ENCODE measurements at places on chromosomes 5 and 9.

DNA sequence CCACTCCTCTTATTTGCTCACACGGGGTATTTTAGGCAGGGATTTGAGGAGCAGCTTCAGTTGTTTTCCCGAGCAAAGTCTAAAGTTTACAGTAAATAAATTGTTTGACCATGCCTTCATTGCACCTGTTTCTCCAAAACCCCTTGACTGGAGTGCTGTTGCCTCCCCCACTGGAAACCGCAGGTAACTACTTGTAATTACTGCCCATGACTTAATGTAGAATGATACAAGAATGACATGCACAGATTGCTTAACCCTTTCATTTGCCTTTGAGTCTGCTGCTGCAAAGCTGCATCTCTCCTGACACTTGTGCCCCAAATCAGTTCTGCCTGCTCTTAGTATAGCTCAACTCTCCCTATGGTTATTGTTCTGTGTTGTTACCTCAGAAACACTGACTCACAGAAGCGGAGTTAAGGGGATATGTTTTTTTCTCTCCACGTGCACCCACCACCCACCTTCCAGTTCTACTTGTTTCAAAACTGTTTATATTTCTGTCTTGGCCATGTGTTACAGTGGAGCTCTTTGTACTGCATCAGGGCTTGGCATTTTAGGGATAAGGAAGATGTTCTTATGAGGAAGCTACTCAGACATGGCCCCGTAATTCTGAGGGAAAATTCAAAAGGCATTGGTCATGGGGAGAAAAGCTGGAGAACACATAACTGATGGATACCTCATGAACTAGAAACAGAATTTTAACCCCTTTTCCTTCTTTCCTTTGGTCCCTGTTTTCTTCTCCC lies 2.3 kb downstream of the ADRB2 start:
- no peak for DNase-seq

GRCh38 chr5:179121667-179122111 lies 61.5 kb downstream of the ZNF354C start:
- no peak for DNase-seq

GRCh38 chr9:137273095-137273490 lies 4.4 kb upstream of the TOR4A start:
- DNase-seq, result no peak

- DNase-seq, result no peak
Observed at GRCh38 chr9:93261281-93261680, 77.3 kb downstream of the WNK2 start.

DNA sequence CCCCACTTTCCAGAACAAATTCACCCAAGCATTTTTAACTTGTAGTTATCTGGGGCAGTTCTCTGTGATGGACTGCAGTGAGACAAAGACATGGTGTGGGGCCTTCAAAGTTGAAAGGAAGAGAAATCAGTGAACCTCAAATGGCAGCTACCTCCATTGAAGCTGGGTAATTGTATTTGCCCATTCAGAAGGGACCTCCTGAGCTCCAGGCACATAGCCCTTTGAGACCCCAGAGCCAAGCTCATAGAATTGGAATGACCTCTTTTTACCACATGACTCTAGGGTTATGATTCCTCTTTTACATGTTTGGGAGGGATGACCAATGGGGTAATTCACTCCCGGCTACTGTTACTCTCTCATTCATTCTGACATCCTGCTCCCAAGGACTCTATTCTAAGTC lies 368.4 kb upstream of the ITGA1 start:
- no peak for DNase-seq

GRCh38 chr5:14035859-14036503 lies 91.5 kb upstream of the DNAH5 start:
- no peak for DNase-seq

GRCh38 chr9:79452265-79452664 lies 119.5 kb upstream of the TLE4 start:
- DNase-seq, result no peak

GRCh38 chr5:74396913-74397622 lies 243.5 kb downstream of the ENC1 start:
- DNase-seq, result no peak

DNA sequence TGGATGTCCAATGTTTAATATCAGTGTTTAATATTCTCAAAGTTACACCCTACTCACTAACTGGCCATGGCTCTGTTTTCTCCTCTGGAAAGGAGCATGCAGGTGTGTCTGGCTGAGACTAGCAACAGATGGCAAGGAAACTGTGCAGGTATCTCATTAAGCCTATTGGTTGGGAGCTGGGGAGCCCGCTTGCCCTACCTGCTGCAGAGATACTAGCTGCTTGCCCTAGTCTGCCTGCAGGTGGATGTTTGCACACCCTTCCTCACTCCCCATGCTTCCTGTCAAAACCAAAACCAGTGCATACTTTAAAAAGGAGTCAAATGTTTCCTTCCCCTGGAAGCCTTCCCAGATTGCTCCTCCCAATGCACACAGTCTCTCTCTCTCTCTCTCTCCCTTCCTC lies 228.3 kb upstream of the RASEF start:
- no peak for DNase-seq

DNA sequence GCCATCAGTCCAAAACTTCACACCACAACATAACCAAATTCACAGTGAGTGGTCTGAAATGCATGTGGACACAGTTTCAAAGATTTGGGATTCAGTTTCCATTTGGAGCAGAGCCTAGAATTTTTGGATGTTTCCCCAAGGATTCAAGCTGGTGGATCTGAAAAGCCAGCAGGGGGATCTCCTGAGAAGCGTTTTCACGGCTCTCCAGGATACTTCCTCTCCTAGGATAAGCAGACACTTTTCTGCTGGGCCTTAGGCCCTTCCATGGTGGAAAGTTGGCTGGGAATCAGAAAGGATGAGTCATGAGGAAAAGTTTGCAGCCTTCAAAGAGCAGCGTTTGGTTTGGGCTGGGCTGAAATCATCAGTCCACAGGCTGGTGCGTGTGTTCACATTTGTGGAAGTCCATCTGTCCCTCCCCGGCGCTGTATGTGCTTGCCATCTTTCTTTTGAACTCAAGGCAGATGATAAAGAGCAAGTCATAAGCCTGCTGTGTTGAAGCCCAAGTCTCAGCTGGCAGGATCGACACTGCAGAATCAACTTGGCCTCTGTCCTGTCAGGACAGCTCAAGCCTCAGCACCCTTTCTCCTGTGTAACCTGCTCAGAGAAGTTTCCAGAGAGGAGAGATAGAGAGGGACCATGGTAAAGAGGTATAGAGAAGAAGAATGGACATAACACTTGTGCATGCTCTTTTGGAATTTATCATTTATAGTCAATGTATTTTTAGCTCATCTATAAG lies 152.6 kb upstream of the MSX2 start:
- DNase-seq, result no peak

- no peak for DNase-seq
Observed at GRCh38 chr5:80569961-80570786, at the start of gene ANKRD34B. Gene ANKRD34B, minus strand, starts transcription at chr5:80570280. Its CDS starts 10,261 bp downstream, at chr5:80560019.

DNA sequence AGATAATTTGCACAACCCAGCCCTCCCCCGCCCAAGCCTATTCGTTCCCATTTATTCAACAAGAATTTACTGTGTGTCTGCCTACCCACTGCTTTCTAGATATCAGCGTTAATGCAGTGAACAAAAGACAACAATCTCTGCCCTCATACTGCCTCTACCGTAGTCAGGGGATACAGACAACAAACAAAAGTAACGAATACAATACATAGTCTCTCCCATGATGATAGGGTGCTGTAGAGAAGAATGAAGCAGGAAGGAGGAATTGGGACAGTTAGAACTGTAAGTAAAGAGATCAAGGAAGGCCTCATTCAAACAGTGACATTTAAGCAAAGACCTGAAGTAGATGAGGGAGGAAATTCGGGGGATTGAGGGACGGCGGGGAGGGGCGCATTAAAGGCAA lies 1.7 kb downstream of the GFM2 start:
- no peak for DNase-seq

DNA sequence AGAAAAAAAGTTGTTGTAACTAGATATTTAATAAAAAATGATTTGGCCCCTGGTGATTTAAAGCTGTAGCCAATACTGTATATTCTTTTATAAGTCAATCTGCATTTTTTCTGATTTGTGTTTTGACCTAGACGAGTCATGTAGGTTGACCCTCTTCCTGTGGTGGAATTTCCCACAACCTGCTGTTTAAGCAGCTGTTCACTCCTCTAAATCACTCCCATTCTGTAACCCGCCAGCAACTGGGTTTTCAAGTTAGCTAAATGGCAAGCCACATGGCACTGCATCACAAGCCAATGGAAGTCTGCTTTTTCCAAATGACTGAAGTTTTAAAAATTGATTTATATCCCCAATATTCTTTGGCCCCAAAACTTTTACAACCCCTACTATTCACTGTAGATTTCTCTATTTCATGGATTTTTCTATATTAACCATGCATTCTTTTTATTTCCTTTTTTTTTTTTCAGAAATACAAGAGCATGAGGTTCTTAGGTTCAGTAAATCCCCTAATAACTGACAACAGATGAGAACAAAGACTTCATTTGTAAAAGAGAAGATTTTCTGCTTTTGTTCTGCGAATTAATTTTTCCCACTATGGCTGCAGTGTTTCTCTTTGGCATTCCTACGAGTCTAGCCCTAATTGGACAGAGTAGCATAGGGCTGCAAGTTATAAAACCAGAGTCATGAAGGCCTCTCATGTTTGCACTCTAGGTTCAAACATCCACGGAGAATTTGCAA lies 184.5 kb upstream of the TLE4 start:
- DNase-seq, result no peak

- no peak for DNase-seq
Observed at GRCh38 chr5:148839960-148840359, 13.5 kb downstream of the ADRB2 start.

- no peak for DNase-seq
Observed at GRCh38 chr5:154899151-154899816, 38.7 kb downstream of the GEMIN5 start.

GRCh38 chr9:130897848-130898551 lies 1.4 kb upstream of the QRFP start:
- no peak for DNase-seq

DNA sequence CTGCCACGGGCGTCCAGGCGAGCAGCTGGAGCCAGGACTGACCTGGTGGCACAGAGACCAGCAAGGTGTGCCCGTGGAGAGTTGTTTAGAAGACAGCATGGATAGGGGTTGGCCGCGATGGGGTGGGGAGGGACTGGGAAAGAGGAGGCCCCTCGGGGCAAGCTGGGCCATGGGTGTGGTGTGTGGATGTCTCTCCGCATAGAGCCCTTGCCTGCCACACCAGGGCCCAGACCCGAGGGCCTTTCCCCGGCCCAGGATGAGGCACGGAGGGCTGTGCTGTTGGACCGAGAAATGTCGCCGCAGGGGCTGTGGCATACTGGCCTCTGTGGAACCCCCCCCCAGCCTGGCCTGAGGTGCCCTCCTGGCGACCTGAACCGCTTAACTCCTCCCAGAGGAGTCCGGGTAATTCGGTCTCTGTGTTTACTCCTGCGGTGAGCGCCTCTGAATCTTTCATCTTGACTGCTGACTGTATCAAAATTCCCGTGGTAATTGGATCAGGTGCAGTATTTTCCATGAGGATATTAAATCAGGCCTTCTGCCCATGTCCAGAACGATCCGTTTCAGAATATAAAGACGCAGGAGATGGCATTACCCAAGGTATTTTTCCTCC lies 22.5 kb upstream of the LAMC3 start:
- DNase-seq, result no peak

DNA sequence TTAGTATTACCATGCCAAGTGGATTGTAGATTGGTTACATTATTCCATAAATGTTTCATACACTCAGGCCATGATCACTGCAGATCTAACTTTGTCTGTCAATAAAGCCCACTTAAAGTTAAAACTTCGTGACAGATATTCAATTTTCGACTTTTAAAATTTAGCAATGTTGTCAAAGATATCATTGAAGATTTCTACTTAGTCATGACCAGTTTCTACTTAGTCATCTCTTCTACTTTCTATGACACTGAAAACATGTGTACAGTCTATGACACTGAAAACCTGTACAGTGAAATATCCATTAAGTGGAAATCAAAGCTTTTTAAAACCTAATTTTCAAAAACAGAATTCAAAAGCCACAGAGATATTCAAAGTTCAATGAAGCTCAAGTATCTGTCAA lies 258.2 kb downstream of the MCTP1 start:
- no peak for DNase-seq

GRCh38 chr5:50995285-50995942 lies 329.0 kb downstream of the PARP8 start:
- DNase-seq, result no peak

GRCh38 chr9:19420877-19421276 lies 12.1 kb downstream of the ACER2 start:
- DNase-seq, result no peak

Data from esophagus squamous epithelium (tissue), 5 donors.